ENCODE measurements at places on chromosomes 5 and 9. TPM values are rescaled to one million over a fixed set of nuclear protein-coding genes. Genes with fewer than 3 reads are reported as not detected.
A peak's percentile ranks its signal among the peaks of the same experiment; 100 is the strongest.

DNA sequence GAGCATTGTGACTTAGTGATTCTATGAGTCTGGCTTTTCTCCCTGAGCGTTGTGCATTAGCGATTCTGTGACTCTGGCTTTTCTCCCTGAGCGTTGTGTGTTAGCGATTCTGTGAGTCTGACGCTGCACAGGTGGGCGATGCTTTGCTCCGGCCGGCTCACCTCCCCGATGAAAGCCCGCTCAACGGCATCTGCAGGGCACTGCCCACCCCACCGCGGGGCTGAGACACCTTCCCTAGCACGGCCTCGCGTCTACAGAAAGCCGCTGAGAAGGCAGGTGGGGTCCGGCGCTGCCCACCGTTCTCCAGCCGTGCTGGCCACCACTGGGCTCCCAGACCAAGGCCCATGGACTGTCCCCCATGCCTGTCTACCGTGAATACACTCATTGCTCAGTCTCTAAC lies 12.8 kb upstream of the SLC9A3 start:
- no peak for DNase-seq
- no peaks in the 10 kb centered on the region for H3K36me3 ChIP-seq
- no peaks in the 10 kb centered on the region for H3K27me3 ChIP-seq
- peaks cover 10% of the 10 kb centered on the region for H3K4me1 ChIP-seq
- H3K27ac ChIP-seq: no peak overlapping the region
- no peak overlapping the region for H3K4me3 ChIP-seq

DNA sequence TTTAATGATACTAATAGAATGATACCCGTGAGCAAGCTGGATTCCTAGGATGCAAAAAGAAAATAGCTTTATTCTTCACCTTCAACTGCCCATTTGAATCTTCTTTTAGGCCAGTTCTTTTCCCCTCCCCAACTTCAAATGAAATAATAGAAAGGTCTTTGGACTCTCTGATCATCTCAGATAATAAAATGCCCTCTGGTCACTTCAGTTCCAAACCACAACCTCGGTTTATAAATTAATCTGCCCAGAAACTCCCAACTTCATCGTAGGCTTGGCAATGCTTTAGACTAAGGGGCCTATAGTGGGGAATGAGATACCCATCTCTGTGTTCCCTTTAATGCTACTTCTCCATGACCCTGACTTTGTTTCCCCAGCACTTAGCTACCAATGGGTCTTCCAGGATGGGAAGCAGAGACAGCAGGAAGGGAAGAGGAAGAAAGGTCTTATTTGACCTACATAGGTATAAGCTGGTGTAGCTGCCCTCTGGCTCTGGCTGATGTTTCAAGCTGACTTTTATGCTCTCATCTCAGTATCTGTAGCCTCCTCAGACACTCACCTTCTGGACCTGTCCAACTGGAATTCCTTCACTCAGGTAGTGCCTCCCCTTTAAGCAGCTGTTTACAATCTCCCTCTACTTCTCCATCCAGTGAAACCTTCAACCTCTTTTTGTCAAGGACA lies 47.2 kb upstream of the RAD23B start:
- H3K4me3 ChIP-seq: no peak overlapping the region
- no peaks in the 10 kb centered on the region for H3K36me3 ChIP-seq
- DNase-seq: no peak
- no peaks in the 10 kb centered on the region for H3K27me3 ChIP-seq

- no peak overlapping the region for H3K4me3 ChIP-seq
- no peak for DNase-seq
- H3K36me3 ChIP-seq: no peaks in the 10 kb centered on the region
- no peaks in the 10 kb centered on the region for H3K4me1 ChIP-seq
Measured at GRCh38 chr5:76790632-76791290, 28.1 kb upstream of the F2RL1 start.

DNA sequence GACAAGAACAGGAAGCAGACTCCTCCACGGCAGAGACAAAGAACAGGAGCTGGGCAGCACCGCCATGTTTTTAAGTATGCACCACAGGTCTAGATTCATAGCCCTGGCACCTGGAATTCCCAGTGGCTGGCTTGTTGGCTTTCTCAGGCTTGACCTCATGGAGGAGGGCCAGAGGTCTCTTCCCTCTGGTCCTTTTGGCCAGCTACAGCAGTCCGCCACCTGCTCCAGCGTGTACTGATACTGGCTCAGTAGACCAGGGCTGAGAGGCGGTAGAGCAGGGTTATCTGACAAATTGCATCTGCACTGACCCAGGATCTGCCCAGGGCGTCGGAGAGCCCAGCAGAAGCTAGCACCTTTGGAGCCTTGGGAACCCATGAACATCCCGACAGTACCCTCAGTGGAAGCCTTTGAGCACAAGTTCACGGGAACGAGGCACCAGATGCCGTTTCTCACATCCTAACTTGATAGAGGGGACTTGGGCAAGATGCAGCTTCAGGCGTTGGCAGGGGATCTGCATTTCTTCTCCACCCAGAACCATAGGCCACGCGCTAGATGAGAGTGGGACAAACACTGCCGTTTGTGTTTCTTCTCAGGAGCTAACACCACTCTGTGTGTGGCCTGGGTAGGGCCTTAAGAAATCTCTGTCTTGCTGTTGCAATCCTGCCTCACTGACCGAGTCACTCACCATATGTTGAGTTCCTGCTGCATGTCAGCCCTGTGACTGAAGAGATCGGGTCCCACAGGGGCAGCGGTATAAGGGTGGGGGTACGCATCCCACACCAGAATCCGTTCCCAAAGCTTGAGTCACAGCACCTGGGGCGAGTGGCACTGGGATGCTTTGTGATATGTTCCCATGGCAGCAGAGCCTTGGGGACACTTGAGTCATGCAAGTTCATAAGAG lies 90.3 kb upstream of the OTULINL start:
- no peak overlapping the region for H3K27ac ChIP-seq
- no peaks in the 10 kb centered on the region for H3K27me3 ChIP-seq
- no peaks in the 10 kb centered on the region for H3K4me1 ChIP-seq
- peaks cover 29% of the 10 kb centered on the region for H3K36me3 ChIP-seq
- H3K4me3 ChIP-seq: no peak overlapping the region
- peak; percentile 75 for DNase-seq

GRCh38 chr5:82162573-82162972 lies 115.6 kb downstream of the RPS23 start:
- no peaks in the 10 kb centered on the region for H3K27me3 ChIP-seq
- no peak overlapping the region for H3K4me3 ChIP-seq
- H3K4me1 ChIP-seq: peaks cover 17% of the 10 kb centered on the region
- DNase-seq: no peak

The PROB1 gene
- 42.5 TPM for total RNA-seq

The SEMA5A gene
- total RNA-seq: 14.6 TPM

The LURAP1L gene
- 0.86 TPM for total RNA-seq
